ENCODE measurements at places on chromosomes 5 and 9.

DNA sequence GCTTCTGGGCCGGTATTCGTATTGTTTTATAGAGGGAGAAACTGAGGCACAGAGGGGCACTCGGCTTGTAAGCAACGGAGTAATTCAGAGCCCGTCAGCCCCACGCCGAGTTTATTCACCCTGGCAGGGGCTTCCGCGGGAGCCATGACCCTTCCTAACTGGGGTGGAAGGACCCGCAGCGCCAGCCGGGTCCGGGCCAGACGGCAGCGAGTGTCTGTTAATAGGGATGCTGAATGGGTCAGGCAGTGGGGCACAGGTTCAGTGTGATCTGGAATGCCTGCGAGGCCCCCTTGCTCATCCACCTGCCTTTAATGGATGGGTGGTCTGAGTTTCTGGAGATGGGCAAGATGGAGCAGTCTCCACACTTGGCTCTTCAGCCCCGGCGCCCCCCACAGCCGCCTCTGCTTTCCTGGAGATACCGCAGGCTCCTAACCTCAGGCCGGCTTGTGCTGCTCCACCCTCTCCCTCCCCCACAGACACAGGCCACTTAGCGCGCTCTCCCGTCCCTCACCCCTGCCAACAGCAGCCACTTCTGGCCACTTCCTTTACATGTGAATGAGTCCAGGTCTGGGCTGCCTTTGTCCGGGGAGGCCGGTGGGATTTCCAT is 147.1 kb downstream of the ERCC6L2 start:
- no peak for DNase-seq

DNA sequence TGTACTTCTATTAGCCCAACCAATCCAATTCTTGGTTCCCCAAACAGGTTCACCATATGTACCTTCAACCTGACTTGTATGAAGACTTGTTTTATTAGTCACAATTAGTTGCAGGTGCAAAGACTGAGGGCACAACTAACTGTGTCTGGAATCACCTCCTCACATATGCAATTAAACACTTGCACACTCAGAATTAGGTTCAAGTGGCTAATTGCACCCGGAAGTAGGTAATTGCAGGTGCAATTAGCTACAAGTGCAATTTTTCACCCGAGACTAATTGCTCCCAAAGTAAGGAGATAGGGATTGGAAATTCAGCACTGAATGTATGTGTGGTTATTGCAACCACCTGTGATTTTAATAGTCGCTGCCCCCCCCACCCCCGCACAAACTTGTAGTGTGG is 338.9 kb downstream of the ZSWIM6 start:
- DNase-seq: no peak

DNA sequence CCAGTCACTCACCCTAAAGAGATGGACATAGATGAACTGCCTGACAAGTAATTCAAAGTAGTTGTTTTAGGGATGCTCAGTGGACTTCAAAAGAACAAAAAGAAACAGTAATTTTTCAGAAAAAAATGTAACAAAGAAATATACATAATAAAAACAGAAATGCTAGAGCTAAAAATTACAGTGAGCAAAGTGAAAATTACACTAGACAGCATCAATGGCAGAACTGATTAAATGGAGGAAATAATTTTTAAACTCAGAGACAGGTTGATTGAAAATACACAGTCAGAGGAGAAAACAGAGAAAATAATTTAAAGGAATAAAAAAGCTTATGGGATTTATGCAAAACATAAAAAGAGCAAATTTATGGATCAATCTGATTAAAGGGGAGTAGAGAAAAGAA is 1968.4 kb downstream of the EFNA5 start:
- DNase-seq: no peak

GRCh38 chr5:98679963-98680362 is 93.5 kb upstream of the RGMB start:
- DNase-seq: no peak

- no peak for DNase-seq
Measured at GRCh38 chr5:180138976-180139730, 67.6 kb upstream of the RNF130 start.

- DNase-seq: no peak
Measured at GRCh38 chr5:73280821-73281746, 108.1 kb downstream of the TMEM174 start.

GRCh38 chr9:110303133-110303532 is 34.5 kb downstream of the TXNDC8 start:
- no peak for DNase-seq

Measured in bone marrow (tissue), 2 donors.